LHCN-M2 (cell line): ENCODE measurements at places on chromosomes 5 and 9. TPM values are rescaled to one million over a fixed set of nuclear protein-coding genes. Genes with fewer than 3 reads are reported as not detected.

Gene ENTPD2
- total RNA-seq, result not detected in 2 replicates

Gene MARVELD2
- total RNA-seq, result 0.26 TPM in 1 of 2 replicates, not detected in the other

Gene CCL27
- not detected in 2 replicates for total RNA-seq

GRCh38 chr9:119091074-119091473, 278.2 kb downstream of the BRINP1 start:
- no peak for DNase-seq

DNA sequence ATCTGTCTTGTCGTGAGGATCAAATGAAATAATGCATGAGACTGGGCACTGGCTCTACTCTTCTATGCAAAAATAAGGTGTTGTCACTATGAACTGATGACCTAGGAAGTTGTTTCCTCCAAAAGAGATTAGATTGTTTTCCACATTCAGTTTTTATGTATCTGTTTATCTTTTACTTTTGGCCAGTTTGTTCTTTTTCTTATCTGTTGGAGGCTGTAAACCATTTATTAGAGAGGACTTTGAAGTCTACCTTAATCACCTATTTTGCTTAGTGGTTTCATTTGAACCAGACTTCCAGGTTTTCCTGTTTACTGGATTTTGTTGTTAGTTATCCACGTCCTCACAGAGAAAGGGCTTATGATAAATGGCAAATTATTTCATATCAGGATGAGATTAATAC, 21.5 kb upstream of the GDA start:
- DNase-seq, result no peak

GRCh38 chr5:95822043-95822541, 434 bp downstream of the GLRX start:
- DNase-seq, result peak; percentile 67

- DNase-seq, result no peak
These were observed 703.9 kb downstream of the BRINP1 start for GRCh38 chr9:118665226-118665919.

- peak; percentile 51 for DNase-seq
These were observed 11.9 kb downstream of the CAPSL start for GRCh38 chr5:35926389-35927051.

GRCh38 chr9:129069862-129070641, 10.9 kb upstream of the DOLPP1 start:
- DNase-seq, result no peak

DNA sequence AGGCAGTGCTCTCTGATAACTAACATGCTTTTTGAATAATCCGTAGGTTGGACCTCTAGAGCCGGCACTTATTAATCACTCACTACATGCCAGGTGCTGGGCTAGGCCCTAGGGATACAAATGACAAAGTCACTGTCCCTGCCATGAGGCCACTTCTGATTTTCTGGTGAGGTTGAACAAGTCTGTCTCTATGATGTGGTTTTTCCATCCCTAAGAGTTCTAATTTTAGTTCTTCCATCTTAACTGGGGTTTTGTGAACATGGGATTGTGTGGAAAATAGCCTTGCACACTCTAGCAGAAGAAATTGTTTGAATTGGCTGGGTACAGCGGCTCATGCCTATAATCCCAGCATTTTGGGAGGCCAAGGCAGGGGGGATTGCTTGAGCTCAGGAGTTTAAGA, 64.6 kb downstream of the IL31RA start:
- DNase-seq, result no peak

GRCh38 chr5:10699987-10700386, 61.0 kb downstream of the DAP start:
- no peak for DNase-seq

DNA sequence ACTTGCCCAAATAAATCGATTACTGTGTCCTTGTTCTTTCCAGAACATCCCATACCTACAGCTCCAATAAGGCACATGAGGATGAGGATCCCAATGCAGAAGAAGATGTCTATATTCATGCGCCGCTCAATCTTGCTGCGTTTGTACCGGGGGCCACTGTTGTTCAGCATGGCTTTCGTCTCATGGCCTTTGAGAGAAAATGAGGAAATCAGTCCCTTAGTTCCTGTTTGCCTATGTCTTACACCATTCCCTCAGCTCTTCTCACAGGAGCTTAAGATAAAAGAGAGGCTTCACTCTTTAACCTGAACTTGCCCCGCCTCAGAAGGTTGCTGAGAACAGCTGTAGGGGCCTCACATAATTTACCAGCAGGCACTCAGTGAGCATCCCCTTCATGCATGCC, 211.6 kb downstream of the ATP10B start:
- DNase-seq, result no peak

DNA sequence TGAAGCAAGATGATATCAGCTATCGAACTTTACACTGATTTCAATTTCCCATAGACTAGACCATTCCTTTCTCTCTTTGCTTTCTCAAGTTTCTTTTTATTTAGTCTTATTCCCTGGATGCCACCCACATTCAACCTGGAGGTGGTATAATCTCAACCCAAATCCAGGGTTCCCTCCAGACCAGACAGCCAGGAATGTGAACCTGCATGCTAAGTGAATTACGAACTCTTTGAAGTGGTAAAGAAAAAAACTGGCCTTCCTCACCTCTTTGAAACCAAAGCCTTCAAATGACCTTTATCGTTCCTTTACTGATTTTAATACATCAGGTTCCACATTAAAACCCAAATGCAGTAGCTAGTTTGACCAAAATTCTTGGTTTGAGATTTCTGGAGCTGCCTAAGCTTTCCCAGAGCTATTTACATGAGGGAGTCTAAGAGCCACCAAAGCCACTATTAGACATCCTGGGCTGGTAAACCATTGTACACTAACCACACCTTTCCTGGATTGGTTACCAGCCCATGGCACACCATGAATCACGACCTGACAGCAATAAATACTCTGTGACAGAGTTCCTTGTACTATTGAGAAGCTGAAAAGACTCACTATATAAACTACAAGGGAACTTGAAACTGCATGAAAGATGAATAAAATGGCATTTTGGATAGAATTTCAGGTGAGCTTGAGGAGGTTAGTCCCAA, 323.7 kb downstream of the ADAMTS6 start:
- peak; percentile 48 for DNase-seq

GRCh38 chr5:16502866-16503265, 37.3 kb upstream of the ZNF622 start:
- peak; percentile 37 for DNase-seq

- no peak for DNase-seq
These were observed 25.1 kb downstream of the CARTPT start for GRCh38 chr5:71744009-71744790.

- no peak for DNase-seq
These were observed 70.0 kb downstream of the NXNL2 start for GRCh38 chr9:88604836-88605511.

GRCh38 chr9:36665387-36665786, 92.7 kb downstream of the MELK start:
- DNase-seq, result no peak

DNA sequence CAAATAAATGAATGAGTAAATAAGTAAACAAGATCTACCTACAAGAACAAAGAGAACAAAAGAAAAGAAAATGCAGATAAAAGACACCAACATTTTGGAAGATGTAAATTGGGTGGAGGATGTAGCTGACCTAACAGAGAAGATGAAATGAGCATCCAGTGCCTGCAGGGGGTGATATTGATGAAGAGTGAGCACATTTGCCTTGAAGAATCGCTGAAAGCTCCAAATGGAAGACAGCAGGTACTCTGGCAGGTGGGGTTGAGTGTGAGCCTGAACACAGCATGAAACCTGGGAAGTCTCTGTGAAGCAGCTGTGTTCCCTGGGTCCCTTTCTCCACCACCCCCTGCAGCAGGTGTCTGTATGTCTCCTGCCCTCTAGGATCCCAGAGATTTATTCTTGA, 125.6 kb downstream of the NXNL2 start:
- no peak for DNase-seq

DNA sequence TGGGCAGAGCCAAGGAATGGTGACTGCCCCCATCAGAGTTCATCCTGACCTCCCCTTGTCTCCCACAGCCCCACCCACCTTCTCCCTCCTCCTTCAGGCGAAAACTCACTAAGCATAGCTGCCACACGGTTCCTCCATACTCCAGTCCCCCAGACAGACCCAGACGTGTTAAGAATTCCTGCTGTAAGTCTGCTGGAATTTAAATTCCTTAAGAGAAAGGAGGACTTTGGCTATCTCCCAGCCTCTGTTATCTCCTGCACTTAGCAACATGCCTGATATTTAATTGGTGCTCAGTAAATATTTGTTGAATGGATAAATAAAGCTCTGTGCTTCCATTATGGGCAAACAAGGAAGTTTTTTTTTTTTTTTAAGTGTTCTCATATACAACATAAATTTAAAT, 213.7 kb downstream of the RFK start:
- DNase-seq, result no peak

DNA sequence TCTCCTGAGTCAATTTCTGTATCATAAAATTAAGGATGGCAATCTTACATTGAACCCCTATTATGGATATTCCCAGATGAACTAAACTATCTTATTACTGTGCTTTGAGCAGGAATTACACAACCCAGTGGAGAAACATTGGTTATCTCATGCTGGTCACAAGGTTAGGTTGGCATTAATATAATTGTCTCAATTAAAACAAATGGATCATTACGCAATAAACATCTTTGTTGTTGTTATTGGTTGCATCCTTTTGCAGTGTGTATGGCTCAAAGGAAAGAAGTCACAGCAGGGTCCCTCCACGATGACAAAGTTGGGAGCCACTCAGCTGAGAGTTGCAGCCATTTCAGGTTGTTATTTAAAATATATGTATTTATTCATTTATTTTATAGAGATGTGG, 297.0 kb upstream of the KLF4 start:
- DNase-seq, result no peak
